ENCODE measurements at places on chromosomes 13 and 19. TPM values are rescaled to one million over a fixed set of nuclear protein-coding genes. Genes with fewer than 3 reads are reported as not detected.

The ERFL gene
- total RNA-seq: 0.29 TPM

The IGFL2 gene
- total RNA-seq: not detected

DNA sequence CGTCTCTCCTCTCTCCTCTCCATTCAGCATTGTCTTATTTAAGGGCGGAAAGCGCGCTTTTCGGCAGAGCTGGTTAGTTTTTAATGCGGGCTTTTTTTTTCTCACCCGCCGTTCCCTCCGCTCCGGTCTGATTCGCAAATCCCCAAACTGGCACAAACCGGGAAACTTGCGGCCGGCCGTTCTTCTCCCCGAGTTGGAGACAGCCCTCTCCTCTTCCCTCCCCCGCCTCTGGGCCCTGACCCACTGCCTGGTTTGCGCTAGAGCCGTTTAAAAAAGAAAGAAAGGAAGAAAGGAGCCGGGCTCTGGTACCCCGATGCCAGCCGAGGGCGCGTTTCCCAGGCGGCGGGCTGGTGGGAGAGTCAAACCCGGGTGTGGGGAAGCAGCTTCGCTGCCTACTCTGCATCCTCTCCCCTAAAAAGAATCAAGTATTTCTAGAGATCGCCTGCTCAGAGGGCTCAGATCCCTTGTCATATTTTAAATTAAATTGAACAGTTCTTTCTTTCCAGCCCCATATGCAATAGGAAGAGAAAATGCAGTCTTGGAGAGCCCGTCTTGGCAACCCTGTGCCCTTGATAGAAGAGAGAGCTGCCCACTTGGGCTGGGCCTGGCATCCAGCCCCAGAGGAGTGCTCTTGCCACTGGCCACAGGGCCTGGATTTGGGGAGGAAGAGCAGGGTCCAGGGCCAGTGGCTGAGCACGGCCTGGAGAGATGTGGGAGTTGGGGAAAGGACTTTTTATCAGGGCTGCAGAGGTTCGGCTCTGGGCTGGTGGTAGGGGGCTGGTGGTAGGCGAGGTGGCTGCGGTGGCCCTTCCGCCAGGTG is 19.0 kb downstream of the NFIX start:
- no peak for DNase-seq

DNA sequence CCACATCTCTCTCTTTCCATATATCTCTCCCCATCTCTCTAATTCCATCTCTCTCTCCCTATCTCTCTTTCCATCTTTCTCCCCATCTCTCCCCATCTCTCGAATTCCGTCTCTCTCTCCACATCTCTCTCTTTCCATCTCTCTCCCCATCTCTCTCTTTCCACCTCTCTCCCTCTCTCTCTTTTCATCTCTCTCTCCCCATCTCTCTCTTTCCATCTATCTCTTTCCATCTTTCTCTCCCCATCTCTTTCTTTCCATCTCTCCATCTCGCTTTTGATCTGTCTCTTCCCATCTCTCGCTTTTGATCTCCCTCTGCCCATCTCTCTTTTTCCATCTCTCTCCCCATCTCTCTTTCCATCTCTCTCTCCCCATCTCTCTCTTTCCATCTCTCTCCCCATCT is 25.6 kb downstream of the ADGRE3 start:
- no peak for DNase-seq

DNA sequence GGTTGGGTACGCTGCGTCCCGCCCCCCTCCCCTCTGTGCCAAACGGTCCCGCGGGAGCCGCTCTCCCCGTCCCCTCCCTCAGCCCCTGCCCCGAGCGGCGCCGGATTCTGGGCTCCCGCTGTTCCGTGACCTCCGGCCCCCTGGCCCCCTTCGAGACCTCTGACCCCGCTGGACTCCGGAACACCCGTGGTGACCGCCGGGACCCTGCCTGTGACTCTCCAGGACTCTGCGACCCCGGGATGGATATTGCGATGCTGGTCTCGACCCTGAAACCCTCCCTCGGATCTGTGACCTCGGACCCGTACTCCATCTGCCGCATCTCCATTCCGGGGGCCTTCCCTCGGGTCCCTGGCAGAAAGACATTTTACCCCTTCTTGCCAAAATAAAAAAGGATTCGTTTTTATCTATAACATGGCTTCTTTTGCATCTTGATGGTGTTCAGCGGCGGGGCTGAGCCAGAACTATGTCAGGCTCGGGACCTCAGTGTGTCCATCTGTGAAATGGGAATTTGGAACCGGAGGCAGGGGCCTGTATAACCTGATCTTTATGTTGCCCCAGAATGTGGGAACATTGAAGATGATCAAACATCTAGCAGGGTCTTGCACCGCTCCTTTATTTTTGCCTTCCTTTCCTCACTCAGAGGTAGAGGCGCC is 654 bp upstream of the MEGF8 start:
- DNase-seq: no peak

The DACT3 gene
- total RNA-seq: 11.5 TPM

DNA sequence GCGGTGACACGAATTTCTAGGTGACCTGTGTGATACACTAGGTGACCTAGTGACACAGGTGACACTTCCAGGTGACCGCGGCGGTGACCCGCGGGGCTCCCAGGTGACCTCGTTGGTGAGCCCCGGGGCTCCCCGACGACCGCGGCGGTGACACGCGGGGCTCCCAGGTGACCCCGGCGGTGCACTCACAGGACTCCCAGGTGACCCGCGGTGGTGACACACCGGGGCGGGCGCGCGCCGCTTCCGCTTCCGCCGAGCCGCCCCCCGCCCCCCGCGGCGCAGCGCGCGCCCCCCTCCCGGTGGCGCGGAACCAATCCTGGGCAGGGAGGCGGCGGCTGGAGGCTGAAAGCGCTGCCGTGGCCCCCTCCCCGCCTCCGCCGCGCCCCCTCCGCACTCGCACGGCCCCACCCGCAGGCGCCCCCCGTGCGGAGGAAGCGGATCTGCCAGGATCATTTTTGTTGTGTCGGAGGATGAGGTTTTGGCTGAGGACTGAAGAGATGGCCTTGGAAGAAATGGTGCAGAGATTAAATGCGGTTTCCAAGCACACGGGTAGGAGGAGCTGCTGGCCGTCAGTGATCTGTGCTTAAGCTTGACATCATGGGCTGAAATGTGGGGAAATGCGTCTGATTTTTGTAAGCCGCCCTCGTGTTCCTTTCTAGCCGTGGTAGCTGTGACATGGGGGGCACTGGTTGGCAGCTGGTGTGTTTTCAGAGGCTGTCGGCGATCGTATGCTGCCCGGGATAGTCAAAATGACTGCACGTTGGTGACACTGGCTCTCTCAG is at the start of gene MCF2L:
MCF2L (plus strand) TSS at position 305 of the 782 bp plus-strand sequence; CDS start at position 471, 166 bp downstream.
- no peak for DNase-seq

The CYP2A6 gene
- not detected for total RNA-seq

DNA sequence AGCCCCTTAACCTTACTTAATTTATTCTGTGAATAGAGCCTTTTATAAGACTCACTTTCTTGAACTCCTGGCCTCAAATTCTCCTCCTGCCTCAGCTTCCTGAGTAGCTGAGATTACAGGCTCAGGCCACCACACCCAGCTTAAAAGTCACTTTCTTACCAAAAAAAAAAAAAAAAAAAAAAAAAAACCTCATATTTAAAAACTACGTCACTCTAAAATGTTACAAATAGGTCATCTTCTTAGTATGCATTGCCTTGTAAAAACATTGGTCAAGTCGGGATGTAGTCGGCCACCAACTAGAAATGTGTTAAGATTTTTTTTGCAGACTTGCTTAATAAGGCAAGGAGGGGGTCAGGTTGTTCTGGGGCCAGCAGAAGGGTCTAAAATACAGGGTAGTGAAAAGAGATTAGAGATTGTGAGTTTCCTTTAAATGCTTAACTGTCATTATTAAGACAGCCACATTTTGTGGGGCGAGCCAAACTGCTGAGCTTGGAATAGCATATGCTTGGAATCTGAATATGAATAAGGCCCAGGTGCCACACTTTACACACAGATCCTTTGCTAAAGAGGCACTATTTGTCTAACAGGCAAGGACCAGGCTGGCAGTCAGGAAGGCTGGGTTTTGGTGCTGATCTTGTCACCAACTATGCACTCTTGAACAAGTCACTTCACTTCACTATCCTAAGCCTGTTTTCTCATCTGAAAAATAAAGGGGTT is 16.5 kb upstream of the IL17D start:
- DNase-seq: no peak

- no peak for DNase-seq
These were observed 522.1 kb downstream of the SUCLA2 start for GRCh38 chr13:47478985-47479384.

- no peak for DNase-seq
These were observed 5.4 kb downstream of the KLK1 start for GRCh38 chr19:50817941-50818858.

- peak; percentile 46 for DNase-seq
These were observed 13.1 kb downstream of the ERICH6B start for GRCh38 chr13:45602183-45603170.

DNA sequence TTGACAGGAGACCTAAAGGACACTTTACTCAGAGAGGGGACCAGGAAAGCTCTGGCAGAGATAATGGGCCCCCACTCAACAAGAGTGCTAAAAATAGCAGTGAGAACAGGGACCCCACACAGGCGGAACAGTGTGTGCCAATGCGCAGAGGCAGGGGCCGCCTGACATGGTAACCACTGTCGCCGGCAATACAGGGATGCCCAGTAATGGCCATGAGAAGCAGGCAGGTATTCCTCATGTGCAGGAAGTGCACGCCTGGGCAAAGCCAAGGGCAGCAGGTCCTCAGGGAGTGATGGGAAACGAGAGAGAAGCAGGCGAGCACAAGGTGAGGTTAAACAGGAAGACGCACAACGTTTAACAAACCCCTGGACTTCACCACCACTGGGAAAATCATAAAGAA is 757.1 kb downstream of the LIG4 start:
- DNase-seq: no peak

DNA sequence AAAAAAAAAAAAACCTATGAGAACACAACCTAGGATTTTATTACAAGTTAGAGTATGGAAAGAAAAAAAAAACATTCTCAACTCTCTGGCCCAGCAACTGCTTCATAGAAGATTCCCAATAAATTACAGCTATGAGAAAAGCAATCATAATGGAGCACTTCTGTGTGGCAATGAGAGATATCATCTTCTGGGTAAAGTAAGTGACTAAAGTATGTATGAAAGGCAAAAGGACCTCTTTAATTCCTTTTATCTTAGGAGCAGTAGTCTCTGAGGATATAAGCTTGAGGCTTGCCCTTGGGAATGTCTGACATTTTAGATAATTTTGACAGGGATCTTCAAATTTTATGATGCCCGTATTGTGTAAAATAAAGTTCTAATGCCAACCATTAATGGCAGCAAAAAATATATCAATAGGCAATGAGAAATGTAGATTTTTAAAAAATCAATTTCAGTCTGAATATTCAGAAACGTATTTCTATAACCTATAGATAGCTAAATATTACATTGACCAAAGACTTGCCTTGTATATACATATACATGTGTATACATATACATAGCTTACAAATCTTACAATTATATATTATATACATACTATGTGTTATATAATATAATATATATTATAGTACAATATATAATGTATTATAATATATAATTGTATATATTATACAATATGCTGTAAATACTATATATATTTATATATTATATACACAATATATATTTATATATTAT is 823.9 kb upstream of the SLITRK1 start:
- no peak for DNase-seq

The SIGLEC9 gene
- total RNA-seq: not detected

DNA sequence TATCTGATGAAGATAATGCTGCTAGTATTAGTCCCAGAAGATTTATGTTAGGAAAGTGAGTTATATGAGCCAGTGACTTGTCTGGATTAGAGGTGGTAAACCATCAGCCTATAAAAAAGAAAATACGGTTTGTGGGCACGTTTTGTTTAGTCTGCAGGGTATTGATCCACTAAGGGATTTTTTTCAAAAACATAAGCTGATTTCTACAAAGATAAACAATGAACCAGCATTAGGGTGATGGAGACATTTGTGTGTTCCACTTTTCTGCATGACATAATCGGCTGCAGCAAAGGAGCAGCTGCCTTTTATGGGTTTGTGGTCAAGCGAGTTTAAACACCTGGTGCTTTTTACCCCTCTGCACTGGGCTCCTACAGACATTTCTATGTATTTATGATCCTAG is 836.4 kb upstream of the GPC6 start:
- DNase-seq: no peak

DNA sequence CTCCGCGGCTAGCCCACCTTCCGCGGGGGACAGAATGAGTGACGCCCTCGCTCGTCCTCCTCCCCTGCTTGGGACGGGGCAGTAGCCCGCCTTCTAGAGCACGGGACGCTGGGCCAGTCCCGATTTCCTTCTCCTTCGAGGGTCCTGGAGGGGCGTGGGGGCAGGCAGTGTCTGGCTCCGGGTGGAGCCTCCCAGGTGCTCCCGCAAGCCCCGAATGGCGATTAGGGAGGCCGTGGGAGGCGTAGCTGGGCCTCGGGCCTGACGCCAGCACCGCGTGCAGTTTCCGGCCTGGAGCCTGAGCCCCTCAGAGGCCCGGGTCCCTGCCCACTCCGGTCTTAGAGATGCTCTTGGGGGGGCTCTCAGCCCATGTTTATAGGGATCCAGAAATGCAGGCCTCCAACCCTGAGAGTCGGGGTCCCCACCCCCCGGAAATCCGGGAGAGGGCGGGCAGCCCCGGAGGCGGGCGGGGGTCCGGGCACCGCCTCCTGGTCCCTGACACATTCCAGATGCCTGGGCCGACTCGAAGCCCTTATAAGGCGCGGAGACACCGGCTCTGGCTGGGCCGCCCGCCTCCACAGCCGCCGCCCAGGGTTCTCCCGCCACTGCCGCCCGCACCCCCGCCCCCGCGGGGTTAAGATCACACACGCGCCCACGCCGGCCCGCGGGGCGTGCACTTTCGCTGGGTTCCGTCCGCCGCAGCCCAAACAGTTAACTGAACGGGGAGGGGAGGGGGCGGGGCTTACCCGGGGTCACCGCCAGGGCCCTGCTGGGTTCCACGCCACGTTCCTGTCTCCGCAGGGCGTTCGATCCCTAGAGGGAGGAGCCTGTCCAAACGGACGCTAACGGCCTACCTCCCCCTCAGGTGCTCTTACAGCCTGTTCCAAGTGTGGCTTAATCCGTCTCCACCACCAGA is 1.5 kb downstream of the MYADM start:
- peak; percentile 95 for DNase-seq

DNA sequence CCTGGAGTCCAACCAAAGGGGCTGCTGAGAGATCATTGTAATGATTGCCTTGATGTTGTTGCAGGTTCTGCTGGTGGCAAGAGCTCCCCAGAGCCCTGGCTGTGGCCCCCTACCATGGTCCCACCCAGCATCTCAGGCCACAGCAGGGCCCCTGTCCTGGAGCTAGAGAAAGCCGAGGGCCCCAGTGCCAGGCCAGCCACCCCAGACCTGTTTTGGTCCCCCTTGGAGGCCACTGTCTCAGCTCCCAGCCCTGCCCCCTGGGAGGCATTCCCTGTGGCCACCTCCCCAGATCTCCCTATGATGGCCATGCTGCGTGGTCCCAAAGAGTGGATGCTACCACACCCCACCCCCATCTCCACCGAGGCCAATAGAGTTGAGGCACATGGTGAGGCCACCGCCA is 15.5 kb downstream of the NCAN start:
- no peak for DNase-seq

The TMEM238 gene
- 0.70 TPM for total RNA-seq

The HSPB6 gene
- 0.64 TPM for total RNA-seq

The URAD gene
- total RNA-seq: not detected

The GNA15 gene
- total RNA-seq: not detected

DNA sequence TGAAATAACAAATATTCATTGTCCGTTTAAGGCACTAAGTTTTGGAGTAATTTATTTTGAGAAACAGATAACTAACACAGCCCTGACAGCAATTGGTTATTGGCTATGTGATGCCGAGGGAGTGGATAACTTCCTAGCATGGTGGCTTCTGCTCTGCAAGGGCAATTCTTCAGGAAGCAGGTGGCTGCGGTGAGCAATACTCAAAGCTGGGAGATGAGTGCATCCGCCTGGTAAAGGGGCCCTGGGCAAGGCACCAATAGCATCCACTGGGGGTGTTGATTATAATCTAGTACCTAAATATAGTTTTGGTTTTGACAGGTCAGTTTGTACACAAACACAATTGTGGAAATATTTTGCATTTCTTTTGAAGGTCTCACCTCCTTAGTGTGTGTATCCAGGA is 41.0 kb downstream of the CCDC70 start:
- DNase-seq: no peak

Measured in osteocyte (in vitro differentiated cells).